Heart left ventricle (tissue), 16 donors: ENCODE measurements at places on chromosomes 7 and 10. TPM values are rescaled to one million over a fixed set of nuclear protein-coding genes. Genes with fewer than 3 reads are reported as not detected.

GRCh38 chr7:99229234-99229633 lies 21.3 kb upstream of the KPNA7 start:
- no peaks in the 10 kb centered on the region for H3K36me3 ChIP-seq
- no peak overlapping the region for H3K27ac ChIP-seq
- H3K27me3 ChIP-seq, result no peaks in the 10 kb centered on the region
- H3K4me3 ChIP-seq, result no peak overlapping the region
- H3K4me1 ChIP-seq, result no peaks in the 10 kb centered on the region

DNA sequence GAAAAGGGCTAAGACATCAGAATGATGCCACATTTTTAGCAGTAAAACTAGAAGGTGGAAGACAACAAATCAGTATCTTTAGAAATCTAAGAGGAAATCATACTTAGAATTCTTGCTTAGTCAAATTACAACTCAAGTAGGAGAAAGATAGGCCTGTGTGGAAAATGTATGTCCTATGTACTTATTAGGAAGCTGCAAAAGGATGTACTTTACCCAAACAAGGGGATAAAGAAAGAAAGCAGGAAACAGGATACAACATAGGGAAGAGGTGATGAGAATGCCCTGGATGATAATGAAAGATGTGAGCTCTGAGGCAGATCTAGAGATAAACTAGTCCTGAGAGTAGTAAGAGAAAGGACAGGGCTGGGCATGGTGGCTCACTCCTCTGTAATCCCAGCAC lies 54.9 kb downstream of the RNLS start:
- H3K36me3 ChIP-seq, result no peaks in the 10 kb centered on the region
- no peaks in the 10 kb centered on the region for H3K27me3 ChIP-seq
- H3K4me3 ChIP-seq, result no peak overlapping the region
- no peaks in the 10 kb centered on the region for H3K4me1 ChIP-seq

Gene BTBD16
- not detected for total RNA-seq

Gene MUC12
- total RNA-seq, result 0.02 TPM

Gene MYO3A
- total RNA-seq, result not detected
